ENCODE measurements at places on chromosomes 7 and 10.

GRCh38 chr7:80604436-80604835 is 34.0 kb upstream of the CD36 start:
- no peak for DNase-seq

GRCh38 chr10:17649836-17650235 is 5.9 kb downstream of the STAM start:
- no peak for DNase-seq

- DNase-seq, result no peak
These were observed 1.8 kb upstream of the SP8 start for GRCh38 chr7:20788420-20788990.

GRCh38 chr10:74589226-74589673 is 237.2 kb upstream of the KAT6B start:
- DNase-seq, result no peak

GRCh38 chr10:75646218-75646915 is 214.9 kb downstream of the LRMDA start:
- no peak for DNase-seq

GRCh38 chr10:45096001-45096400 is 95.3 kb downstream of the ZNF22 start:
- no peak for DNase-seq

GRCh38 chr7:28192786-28193585 is 12.4 kb upstream of the JAZF1 start:
- DNase-seq, result no peak

DNA sequence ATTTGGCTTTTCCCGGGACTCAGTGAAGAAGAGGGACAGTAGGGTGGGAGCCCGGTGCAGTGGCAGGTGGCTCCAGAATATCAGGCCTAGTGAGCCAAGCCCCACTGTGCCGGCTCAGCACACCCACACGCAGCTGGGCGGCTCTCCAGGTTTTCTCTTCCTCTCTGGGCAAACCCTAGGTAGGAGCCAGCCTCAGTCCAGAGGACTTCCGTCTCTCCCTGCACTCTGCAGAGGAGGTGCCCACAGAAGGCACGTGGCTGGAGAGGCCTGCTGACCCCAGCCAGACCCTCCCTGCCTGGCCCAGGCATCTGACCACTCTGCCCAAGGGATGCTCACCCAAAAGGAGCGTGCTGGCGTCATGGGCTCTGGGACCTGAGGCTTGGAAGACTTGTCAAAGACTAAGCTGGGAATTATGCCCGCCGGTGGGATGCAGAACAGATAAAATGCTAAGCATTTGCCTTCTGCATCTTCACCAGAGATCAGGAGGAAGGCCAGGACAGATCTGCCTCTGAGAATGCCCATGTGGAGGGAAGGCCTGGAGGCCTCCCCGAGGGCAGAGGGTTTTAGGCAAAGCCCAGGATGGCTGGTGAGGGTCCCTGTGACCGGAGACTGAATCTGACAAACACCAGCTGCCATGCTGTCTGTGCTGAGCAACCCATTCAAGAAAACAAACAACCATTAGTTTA is 40.2 kb downstream of the TCERG1L start:
- no peak for DNase-seq

DNA sequence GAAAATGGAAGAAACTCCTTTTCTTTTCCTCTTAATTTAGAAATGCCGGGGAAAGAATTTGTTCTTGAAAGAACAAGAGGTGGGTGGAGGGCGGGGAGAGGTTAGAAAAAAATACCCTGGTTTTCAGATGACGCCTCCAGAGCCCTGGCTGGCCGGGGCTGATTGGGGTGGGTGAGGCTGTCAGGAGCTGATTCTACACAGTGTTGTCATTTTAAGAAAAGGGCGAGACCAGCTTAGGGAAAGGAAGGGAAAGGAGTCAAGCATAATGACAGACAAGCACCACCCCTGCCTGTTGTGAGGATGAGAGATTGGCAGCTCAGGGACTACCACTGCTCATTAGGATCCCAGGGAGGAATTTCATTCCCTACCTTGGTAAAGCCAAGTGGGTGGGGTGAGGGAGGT is 9.9 kb upstream of the FAM180A start:
- no peak for DNase-seq

GRCh38 chr10:24723788-24724380 is at the start of gene ARHGAP21:
Gene ARHGAP21, minus strand, starts transcription at chr10:24723887. Its CDS starts 1,988 bp downstream, at chr10:24721899.
- DNase-seq, result peak; percentile 61

- no peak for DNase-seq
These were observed 80.6 kb downstream of the PRKAG2 start for GRCh38 chr7:151796091-151796870.

DNA sequence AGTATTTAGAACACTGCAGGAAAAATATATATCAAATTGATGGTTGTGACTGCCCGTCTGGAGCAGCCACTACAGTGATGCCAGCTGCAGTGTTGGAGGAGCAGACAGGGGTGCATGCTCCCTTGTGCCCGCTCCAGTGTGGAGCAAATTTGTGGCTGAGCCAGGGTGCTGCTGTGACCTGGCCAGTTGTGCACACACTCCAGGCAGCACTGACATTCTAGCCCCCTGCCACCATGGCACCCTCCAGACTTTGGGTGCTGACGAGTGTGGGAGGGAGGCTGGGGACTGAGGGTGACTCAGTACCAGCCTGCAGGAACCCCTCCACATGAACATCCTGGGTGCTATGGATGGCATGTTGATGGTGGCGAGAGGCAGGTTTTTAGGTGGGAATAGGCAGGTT is 160.0 kb upstream of the PCDH15 start:
- no peak for DNase-seq

DNA sequence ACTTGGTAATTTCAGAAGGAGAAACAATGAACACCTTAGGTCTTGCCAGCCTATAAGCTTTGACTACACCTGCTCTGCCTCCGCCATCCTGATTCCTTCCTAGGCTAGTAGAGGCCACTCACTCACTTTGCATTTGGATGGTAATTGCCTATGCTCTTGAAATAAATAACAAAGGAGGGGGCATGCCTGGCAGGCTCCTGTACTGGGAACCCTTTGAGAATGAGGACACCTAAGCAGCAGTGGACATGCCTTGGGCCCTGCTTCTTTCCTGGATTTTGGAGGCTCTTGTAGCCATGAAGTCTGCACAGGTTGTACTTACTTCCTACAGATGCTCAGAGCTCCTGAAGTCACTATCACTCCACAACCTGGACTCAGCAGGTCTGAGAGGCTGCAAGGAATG is 65.8 kb downstream of the BLNK start:
- no peak for DNase-seq

- no peak for DNase-seq
These were observed 52.9 kb upstream of the FGL2 start for GRCh38 chr7:77252506-77252905.

DNA sequence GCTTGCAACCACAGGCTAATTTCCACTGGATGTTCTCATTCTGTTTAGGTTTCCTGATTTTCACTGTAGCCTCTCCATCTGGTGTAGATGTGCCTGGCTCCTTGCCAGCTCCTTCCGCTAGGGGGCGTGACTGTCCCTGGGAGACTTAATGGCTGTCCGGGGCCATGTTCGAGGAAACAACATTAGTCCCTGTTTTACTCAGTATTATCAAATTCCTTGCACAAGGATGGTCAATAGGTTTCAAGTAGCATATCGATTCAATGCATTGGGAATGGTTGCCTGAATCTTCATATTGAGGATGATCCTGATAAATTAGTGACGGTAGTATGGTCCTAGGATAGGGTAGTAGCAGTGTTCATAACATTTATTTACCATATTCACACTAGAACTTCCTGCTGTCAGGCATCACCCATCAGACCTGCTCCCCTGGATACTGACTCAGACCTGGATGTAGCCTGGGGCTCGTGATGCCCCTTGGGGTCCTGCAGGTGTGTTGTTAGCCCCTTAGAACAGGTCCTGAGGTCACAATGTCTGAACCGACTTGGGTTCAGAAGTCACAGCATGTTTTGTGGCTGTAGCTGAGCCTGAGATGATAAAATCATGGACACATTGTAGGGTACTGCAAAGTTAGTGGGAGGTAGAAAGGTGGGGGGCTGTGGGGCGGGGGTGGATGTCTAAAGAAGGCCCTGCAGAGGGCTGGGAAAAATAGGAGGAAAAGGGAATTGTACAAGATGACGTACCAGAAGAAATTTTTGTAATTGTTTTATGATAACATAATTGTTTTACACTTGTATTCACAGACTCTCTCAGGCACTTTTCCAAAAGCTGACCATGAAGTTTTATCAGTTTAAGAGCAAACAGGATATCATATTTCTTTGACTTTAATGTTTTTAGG is 8.9 kb upstream of the EXOC6 start:
- DNase-seq, result peak; percentile 69

- no peak for DNase-seq
These were observed 521 bp downstream of the LIMK1 start for GRCh38 chr7:74083928-74084721.
